ENCODE measurements at places on chromosomes 7 and 10.

DNA sequence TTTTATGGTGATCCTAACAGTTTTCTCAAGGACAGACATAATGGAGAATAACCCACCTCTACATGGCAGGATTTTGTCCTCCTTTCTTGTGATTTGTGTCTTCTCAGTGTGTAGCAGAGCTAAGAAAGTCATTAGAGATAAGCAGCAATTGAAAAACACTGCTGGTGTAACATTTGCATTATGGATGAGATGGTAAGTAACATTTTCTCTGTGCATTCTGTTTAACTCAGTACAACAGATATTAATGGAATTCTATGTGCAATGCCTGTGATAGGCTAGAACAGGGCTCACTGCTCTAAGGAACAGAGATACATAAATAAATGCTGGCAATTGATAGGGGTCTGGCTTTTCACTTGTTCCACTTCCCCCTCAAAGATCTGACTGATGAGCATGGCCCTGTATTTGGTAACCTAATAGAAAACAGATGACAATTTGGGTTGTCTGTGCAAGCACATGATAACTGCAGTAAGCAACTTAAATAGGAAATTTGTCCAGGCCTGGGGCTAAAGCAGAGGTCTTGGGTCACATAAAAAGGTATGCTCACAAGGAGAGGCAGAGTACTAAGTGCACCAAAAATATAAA, 560.3 kb upstream of the POM121L12 start:
- no peaks in the 10 kb centered on the region for H3K36me3 ChIP-seq
- no peak for DNase-seq
- H3K27ac ChIP-seq, result no peak overlapping the region
- H3K27me3 ChIP-seq, result no peaks in the 10 kb centered on the region
- H3K4me3 ChIP-seq, result no peak overlapping the region

DNA sequence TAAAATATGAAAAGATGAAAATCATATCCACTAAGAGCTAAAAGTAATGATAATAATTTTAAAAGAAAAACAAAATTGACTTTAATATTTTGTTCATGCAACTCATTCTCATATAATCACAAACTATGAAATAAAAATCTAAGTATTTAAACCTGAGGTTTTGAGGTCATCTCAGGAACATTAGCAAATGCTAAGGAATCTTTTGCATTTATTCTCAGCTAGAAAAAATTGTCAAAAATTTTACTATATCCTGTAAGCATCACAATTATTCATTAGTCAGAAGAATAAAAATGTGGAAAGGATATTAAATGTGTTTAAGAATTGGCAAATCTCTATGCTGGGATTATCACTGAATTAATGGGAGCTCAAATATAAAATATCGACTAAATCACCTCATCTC, 36.8 kb upstream of the TAX1BP1 start:
- DNase-seq, result no peak
- no peak overlapping the region for H3K4me3 ChIP-seq
- H3K36me3 ChIP-seq, result no peaks in the 10 kb centered on the region
- no peaks in the 10 kb centered on the region for H3K27me3 ChIP-seq
- H3K4me1 ChIP-seq, result no peaks in the 10 kb centered on the region

DNA sequence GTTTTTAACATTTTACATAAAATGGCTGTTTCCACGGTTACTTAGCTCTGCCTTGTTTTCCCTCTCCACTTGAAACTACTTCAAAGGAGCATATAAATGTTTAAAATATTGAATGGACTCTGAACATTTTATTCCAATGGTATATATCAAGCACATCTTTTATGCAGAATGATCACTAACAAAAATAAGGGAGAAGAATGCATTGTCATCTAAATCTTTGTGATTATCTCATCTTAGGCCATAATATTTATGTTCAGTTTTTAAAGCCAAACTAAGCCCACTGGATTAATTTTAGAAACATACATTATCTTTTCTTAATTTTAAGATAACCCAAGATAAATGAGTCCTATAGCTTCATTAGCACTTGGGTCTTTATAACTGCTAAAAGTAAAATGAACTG, 13.4 kb upstream of the EBLN1 start:
- H3K36me3 ChIP-seq, result no peaks in the 10 kb centered on the region
- no peaks in the 10 kb centered on the region for H3K4me1 ChIP-seq
- no peak overlapping the region for H3K27ac ChIP-seq
- no peak for DNase-seq
- no peaks in the 10 kb centered on the region for H3K27me3 ChIP-seq
- no peak overlapping the region for H3K4me3 ChIP-seq

DNA sequence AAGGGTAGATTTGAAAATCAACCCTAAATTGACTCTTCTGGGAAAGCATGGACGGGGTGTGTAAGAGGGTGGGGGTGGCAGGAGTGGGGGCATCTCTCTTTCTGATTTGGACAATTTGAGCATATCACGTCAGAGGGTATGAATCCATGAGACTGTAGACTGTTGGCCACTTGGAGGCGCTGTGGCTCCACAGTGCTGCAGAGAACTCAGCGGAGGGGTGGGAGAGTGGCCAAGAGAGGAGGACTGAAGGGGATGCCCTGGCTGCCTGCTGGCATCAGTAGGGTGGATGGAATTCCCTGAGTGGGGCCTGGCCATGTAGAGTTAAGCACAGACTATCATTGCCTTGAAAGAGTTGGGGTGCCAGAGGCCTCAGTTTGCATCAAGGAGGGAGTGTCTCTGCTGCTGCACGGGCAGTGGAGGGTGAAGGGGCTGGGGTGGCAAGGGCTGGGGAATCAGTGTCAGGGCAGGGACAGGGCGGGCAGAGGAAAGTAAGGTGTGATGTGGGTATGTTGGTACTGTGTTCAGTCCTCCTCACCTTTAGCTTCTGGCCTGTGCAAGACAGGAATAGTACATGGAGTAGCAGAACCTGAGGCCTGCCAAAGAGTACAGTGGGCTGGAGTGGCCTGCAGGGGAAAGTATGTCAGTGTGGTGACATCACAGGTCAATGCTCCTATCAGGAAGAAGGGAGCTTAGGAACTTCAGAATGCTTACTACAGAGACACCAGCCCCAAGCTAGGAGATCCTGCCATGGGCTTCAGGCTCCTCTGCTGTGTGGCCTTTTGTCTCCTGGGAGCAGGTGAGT, 133.5 kb upstream of the PRSS58 start:
- H3K27ac ChIP-seq, result no peak overlapping the region
- no peak overlapping the region for H3K4me3 ChIP-seq
- H3K4me1 ChIP-seq, result no peaks in the 10 kb centered on the region
- H3K27me3 ChIP-seq, result no peaks in the 10 kb centered on the region

GRCh38 chr7:139588632-139589031, 65.1 kb downstream of the CLEC2L start:
- DNase-seq, result no peak
- no peaks in the 10 kb centered on the region for H3K4me1 ChIP-seq
- H3K4me3 ChIP-seq, result no peak overlapping the region
- H3K27me3 ChIP-seq, result no peaks in the 10 kb centered on the region

- no peaks in the 10 kb centered on the region for H3K36me3 ChIP-seq
- H3K4me1 ChIP-seq, result peaks cover 11% of the 10 kb centered on the region
- peaks cover 31% of the 10 kb centered on the region for H3K27me3 ChIP-seq
Observed at GRCh38 chr7:159000859-159001435, 143.7 kb downstream of the VIPR2 start.

- no peaks in the 10 kb centered on the region for H3K36me3 ChIP-seq
- H3K4me3 ChIP-seq, result no peak overlapping the region
- no peaks in the 10 kb centered on the region for H3K27me3 ChIP-seq
Observed at GRCh38 chr10:91242940-91243339, 22.5 kb downstream of the PCGF5 start.

GRCh38 chr7:131004371-131004770, 270.4 kb upstream of the KLF14 start:
- no peak for DNase-seq
- no peak overlapping the region for H3K4me3 ChIP-seq
- H3K36me3 ChIP-seq, result no peaks in the 10 kb centered on the region
- H3K27me3 ChIP-seq, result no peaks in the 10 kb centered on the region
- no peak overlapping the region for H3K27ac ChIP-seq

Measured in esophagus squamous epithelium (tissue), 5 donors.